ENCODE measurements at places on chromosomes 1 and 21.

GRCh38 chr1:52741259-52741658, 15.0 kb downstream of the ZYG11B start:
- no peak for DNase-seq

DNA sequence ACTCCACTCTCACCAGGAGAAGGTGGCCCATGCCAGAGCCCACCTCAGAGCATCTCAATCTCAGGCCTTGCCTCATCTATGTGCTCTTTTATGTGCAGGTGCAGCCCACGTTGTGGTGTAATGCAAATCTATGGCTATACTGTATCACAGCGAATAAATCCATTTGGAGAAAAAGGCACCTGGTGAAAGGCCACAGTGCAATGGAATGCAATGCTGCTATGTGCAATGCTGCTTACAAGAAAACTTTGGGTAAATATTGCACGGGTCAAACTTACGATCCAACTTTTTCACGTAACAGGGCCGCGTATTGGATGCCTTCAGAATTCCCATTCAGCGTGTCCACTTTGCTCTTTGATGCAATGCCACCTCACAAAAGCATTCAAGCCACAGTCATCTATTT, 13.5 kb downstream of the ZBTB18 start:
- DNase-seq = no peak

GRCh38 chr1:67285780-67286488, 21.7 kb upstream of the IL12RB2 start:
- DNase-seq = no peak

DNA sequence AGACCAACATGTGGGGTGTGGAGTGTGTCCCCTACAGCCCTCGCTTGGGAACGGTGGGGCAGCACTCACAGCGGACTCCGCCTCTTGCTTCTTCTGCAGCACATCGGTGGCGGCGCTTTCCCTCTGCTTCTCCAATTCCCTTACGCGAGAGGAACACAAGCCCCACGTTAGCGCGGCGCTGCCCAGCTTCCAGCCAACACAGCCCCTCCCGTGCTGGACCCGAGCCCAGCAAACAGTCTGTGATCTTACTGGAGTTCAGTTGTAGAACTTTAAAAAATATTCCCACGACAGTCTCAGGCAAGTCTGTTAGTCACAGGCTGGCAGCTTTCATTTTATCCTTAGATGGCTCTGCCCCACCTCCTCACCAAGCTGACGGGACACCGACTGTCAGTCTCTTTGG, 13.6 kb downstream of the THAP3 start:
- DNase-seq = no peak

- no peak for DNase-seq
Measured at GRCh38 chr1:149849947-149850360, 49.4 kb upstream of the BOLA1 start.

GRCh38 chr1:166969074-166969677, 6.2 kb downstream of the ILDR2 start:
- no peak for DNase-seq

DNA sequence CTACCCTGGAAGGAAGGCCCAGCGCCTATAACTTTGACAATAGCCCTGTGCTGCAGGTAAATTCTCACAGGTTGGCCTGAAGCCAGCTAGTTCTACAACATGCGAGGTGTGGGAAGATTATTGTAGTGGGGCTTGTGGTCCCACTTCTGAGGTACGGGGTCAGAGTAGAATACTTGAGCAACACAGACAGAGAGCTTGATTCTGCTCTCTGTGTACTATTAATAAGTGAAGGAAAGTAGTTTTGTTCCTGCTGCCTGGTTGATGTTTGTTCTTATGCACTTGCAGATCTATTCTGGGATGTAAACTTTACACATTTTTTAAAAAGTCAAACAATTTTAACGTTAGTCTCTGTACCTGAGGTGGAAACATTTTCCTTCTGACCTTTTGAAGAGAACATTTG, 80.4 kb downstream of the LAMC1 start:
- DNase-seq = no peak

GRCh38 chr1:218369688-218370511, 24.8 kb downstream of the TGFB2 start:
- DNase-seq = no peak

DNA sequence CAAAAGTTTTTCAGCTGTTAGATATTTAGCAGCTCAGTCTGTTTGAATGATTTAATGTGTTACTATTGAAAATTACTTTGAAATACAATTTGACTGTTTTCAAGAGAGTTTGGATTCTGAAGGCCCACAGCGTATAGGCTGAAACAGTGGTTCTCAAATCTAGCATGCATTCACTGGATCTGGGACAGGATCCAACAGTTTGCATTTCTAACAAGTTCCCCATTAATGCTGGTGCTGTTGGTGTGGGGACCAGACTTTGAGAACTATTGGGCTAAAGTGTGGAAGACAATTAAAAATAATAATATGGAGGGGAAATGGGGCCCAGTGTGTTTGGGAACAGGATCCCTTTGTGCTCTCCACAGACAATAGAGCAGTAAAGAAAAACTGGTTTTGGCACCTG, 31.9 kb downstream of the ITSN1 start:
- DNase-seq = no peak

DNA sequence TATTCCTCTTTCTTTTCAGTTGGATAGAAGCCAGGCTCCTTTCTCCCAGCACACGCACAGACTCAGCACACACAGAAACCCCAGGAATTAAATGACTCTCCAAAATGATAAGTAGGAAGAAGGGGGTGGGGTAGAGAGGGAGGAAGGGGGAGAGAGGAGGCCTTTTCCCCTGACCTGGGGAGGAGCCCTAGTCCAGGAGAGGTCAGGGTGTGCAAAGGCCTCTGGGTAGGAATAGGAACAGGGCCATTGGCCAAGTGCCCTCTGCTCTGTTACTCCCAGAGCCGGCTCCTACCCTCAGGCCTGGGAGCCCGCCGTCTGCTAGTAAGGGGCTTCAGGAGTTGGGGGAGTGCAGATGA, 35.6 kb upstream of the PUM1 start:
- no peak for DNase-seq

DNA sequence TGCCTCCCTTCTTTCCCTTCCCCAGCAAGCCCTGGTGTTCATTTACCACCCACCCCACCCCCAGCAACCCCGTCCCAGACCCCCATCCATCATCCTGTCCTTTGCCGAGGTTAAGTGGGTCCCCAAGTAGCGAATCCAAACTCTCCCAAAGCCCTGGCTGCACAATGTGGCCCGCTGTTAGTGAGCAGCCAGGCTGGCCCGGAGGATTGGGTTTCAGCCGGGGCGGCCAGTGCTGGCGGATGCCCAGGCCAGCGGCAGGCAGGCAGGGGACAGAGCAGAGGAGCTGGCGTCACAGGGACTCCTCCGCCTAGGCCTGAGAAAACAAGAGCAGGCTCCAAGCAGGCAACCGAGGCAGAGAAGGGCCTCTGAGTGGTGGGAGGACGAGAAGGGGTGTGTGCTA, 61.4 kb downstream of the EPHB2 start:
- no peak for DNase-seq

Measured in activated CD8-positive, alpha-beta memory T cell treated with anti-CD3 and anti-CD28 coated beads for 48 hours (primary cell).